ENCODE measurements at places on chromosomes 7 and 10. TPM values are rescaled to one million over a fixed set of nuclear protein-coding genes. Genes with fewer than 3 reads are reported as not detected.

GRCh38 chr10:15363031-15363430 is 8.1 kb downstream of the FAM171A1 start:
- peak; percentile 25 for DNase-seq

GRCh38 chr7:136049818-136050461 is 72.8 kb upstream of the MTPN start:
- DNase-seq: no peak

DNA sequence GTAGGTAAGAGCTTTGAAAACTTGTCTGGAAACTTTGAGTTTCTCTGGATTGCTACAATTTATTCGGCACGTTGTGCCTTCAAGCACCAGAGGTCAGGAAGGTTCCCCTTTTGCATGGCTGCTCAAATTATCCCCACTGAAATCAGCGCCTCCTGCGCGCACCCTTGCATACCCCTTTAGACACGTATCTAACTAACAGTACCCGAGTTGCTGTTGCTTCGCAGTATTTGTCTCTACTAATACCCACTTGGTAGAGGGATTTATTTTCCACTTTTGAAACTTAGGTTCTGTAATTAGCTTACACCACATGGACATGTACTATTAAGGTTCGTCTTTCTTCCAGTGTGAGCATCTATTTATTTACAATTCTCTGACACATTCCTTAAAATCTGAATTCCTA is 1.6 kb downstream of the MEOX2 start:
- no peak for DNase-seq

- no peak for DNase-seq
These were observed 494 bp downstream of the REPIN1 start for GRCh38 chr7:150368884-150369747.

GRCh38 chr7:126780993-126781392 is 471.7 kb downstream of the GRM8 start:
- DNase-seq: no peak

GRCh38 chr7:94594882-94595281 is 61.1 kb downstream of the SGCE start:
- no peak for DNase-seq

DNA sequence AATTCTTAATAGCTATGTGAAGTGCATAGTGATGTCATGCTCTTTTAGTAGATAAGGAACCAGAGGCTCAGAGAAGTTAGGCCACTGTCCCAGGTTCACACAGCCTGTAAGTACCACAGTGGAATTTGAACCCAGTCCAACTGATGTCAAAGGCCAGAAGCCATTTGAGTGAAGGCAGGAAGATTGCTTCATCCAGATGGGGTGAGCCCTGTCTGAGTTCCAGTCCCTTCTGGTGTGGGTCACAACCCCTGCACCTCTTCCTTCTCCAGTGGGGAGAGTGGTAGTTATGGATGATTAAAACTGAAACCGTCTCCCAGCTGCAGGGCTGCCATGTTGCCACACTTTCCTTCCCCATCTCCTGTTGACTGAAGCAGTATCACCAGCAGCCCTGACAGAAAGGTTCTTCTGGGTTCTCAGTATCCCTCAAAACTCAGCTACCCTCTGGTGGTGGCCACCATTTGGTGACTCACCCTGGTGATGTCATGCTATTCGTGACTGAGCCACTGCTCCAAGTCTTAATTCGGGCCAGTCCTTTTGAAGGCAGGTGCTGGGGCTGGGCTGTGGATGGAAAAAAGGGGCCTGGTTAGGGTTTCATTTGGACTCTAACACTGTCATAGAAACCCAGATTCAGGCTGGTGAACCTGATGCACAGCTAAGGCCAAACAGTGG is 1.5 kb upstream of the C10orf95 start:
- DNase-seq: no peak

MAPK8 gene
- 59.2 TPM for total RNA-seq

GRCh38 chr7:16359216-16359615 is 62.1 kb downstream of the CRPPA start:
- no peak for DNase-seq

PGAM2 gene
- not detected for total RNA-seq

- DNase-seq: no peak
These were observed 14.3 kb downstream of the SFRP5 start for GRCh38 chr10:97757471-97757870.

DNA sequence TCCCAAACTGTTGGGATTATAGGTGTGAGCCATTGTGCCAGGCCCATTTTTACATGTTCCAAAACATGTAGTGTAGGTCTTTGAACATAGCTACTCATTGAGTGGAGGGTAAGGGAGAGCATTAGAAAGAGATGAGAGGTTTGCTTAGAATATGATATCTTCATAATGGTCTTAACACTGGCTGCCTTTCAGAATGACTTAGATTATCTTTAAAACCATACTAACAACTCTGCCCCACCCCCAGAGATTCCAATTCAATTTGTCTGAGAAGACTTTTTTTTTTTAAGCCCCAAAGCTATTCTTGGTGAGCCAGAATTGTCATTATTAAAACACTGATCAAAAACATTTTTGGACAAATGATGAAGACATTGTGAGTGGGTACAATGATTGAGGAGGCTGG is 168.9 kb downstream of the PHTF2 start:
- no peak for DNase-seq

MALRD1 gene
- 0.08 TPM for total RNA-seq

- no peak for DNase-seq
These were observed 165.9 kb downstream of the PLXNA4 start for GRCh38 chr7:132410385-132410784.

COL1A2 gene
- total RNA-seq: 10.8 TPM

GRCh38 chr7:22156205-22156604 is 200.7 kb downstream of the RAPGEF5 start:
- peak; percentile 48 for DNase-seq

- no peak for DNase-seq
These were observed 218.6 kb downstream of the THSD7A start for GRCh38 chr7:11613292-11613930.

HPSE2 gene
- total RNA-seq: not detected

DNA sequence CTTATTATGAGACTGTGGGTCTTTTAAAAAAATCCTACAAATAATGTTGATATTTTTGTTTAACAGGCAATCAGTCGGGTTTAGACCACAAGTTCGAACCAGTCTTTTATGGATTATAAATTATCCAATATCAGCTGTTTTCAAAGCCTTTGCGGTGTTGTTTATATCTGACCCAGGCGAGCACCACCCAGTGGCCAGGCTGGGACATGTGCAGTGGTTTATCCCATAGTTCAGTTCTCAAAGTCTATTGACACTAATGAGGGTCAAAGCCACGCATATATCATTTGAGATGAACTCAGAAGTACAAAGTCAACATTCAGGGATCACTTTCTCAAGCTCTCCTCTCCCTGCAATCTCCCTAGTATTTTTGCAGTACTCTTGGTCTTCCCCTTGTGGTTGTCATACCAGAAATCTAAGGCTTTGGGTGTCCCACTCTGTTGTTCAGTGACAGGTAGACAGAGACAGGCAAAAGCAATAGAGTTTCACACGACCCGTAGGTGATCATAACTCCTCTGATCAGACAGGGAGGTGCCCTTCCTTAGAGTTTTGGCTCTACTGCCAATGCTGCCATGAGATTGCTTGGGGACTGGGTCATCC is 117.4 kb upstream of the POM121L12 start:
- no peak for DNase-seq

- DNase-seq: no peak
These were observed 131.3 kb downstream of the GLI3 start for GRCh38 chr7:42105554-42106358.

DNA sequence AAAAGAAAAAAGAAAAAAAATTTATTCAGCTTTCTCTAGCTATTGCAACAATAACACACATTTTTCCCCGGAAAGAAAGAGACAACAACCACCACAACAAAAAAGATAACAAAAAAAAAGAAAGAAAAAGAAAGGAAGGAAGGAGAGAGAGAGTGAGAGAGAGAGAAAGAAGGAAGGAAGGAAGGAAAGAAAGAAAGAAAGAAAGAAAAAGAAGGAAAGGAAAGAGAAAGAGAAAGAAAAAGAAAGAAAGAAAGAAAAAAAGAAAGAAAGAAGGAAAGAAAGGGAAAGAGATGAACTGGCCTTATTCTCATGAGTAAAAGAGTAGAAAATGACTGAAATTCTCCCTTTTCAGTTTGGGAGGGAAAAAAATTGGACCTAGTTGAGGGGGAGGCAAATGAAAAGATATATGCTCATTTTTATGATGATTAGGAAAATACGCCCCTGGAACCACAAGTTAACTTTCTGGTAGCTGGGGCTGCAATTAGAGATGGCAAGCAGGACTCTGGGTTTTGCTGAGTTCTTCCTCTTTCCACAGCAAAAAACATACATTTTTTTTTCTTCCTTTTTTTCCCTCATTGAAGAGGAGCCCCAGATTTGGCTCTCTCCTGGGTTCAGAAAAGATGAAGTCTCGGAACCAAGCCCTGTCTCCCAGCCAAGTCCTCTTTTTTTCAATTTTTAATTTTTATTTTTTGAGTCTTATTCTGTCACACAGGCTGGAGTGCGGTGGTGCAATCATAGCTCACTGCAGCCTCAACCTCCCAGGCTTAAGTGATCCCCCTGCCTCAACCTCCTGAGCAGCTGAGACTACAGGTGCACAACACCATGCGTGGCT is 12.6 kb upstream of the PRDX3 start:
- no peak for DNase-seq

- DNase-seq: no peak
These were observed 48.9 kb downstream of the ZNF277 start for GRCh38 chr7:112255388-112255720.

DNA sequence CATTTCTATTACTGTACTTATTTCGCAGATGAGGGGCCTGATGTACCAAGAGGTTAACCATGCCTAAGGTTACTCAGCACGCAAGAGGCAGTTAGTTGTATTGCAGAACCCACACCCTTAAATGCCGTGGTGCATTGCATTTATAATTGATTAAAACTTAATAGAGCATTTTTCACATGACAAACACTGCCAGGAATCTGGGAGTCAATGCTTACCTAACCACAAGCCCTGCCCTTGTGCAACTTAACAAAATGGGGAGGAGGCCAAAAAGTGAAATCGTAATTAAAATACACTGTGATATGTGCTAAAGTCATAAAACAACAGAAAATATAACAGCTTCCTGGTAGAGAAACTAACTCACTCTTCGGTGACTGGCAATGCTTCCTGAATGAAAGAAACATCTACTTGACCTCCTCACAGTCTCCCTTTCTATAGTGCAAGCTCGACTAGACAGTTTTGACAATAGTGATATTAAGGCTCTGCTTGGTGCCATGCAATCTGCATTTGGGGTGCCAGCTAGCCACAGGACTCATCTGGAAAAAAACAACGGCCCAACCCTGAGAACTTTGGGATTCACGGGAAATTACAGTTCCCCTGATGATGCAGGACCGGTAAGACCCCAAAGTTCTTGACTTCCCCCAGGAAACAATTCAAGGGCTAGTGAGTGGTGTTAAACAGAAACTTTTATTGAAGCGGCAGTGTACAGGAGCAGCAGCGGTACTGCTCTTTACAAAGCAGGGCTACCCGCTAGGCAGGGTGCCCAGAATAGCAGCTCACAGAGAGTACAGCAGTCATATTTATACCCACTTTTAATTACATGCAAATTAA is 612.4 kb downstream of the TNS3 start:
- peak; percentile 61 for DNase-seq

DNA sequence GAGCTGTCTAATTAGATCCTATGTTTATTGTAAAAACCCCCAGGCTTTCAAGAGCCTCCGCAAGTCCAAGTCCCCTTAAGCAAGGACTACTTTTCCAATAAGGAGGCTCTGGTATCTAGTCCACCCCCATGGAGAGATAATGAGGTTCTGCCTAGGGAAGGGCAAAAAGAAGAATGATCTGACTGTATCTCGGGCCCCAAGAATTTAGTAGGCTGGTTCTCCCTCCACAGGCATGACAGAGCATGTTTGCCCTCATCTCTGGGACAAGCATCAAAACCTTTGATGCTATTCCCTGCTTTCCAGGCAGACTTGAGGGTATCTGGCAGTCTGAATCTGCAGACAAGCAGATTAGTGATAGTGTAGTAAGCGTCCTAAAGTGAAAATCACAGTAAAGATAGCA is 19.0 kb downstream of the ABCB1 start:
- no peak for DNase-seq

DNA sequence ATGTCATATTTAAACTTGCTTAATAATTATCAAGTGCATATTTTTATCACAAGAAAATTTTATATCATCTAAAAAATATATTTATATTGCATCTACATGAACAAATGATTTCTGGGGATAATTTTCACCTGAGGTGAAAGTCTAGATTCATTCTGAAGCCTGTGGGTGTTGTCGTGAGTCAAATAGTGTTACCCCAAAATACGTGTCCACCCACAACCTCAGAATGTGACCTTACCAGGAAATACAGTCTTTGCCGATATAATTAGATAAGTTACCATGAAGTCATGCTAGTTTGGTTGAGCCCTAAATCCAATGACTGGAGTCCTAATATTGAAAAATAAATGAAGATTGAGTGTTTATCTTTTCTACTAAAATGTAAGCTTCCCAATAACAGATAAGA is 203.0 kb upstream of the MDFIC start:
- DNase-seq: no peak

- no peak for DNase-seq
These were observed 129.5 kb downstream of the GRM8 start for GRCh38 chr7:127123220-127123619.

IQUB gene
- 0.21 TPM for total RNA-seq

ARHGAP12 gene
- total RNA-seq: 22.8 TPM

ANXA8L1 gene
- 1.0 TPM for total RNA-seq

DNA sequence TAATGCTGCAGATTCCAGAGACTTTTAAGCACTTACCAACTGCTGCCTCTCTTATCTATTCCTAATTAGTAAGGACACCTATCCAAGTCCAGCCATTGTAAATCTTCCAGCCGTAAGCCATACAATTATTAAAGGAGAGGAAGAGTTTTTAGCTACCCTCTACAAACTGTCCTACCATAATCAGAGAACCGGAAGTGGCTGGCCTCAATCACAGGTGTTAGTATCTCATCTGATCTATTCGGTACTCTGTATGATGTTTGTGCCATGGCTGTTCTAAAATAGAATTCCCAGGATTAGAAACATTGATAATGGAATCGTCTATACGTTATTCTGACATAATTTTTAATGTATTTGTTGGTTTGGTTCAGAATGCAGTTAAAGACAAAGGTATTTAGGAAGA is 102.8 kb downstream of the MICU1 start:
- DNase-seq: no peak
